ENCODE measurements at places on chromosomes 16 and 17. TPM values are rescaled to one million over a fixed set of nuclear protein-coding genes. Genes with fewer than 3 reads are reported as not detected.

The SECTM1 gene
- 1.8 TPM for total RNA-seq

DNA sequence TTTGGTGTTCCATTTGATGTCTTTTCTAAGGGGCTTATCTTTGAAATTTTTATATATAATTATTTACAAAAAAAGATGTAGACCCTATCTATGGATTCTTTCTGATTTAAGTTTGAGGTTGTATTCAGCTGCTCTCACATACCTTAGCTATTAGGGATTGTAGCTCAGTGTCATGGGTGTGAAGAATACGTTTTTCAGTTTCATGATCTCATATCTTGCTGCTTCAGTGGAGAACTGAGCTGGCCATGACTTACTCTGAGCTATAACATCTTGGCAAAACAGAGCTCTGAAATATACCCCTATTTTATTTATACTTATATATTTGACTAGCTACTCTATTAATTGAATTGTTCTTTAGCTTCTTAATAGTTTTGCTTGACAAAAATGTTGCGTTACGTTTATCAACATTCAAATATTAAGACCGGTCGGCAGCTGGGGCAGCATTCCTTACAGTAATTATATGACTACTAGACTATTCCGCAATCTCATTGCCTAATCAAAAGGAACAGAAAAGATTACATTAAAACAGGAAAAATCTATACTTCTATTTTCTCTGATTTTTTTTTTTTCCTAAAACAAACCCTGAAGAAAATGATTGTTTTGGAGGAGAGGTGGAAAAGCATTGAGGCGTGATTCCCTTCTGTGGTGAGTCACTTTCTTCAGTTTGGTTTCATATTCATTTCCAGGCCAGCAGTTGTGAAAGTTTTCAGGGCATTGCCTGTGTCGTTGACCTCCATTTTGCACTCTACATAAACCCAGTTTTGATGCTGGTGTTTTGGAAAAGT, 24.1 kb upstream of the KRT24 start:
- no peak for DNase-seq

GRCh38 chr17:73343168-73343634, 31.4 kb upstream of the CDC42EP4 start:
- DNase-seq = no peak

DNA sequence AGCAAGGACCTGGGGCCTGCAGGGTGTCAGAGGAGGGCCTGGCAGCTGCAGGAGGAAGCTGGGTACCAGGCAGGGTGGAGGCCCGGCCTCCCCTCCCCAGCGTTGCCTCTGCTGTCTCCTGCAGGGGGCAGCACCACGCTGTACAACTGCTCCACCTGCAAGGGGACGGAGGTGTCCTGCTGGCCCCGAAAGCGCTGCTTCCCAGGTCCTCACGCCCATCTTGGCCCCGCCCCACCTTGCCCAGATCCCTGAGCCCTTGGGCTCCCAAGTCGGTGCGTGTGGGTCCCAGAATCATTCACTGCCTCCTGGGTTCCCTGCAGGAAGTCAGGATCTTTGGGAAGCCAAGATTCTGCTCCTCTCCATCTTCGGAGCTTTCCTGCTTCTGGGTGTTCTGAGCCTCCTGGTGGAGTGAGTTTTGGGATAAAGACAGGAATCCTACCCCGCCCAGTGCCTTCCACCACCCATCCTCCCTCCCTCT, 1.2 kb downstream of the TMEM95 start:
- peak; percentile 73 for DNase-seq

GRCh38 chr17:8005357-8005756, 2.9 kb downstream of the GUCY2D start:
- no peak for DNase-seq

DNA sequence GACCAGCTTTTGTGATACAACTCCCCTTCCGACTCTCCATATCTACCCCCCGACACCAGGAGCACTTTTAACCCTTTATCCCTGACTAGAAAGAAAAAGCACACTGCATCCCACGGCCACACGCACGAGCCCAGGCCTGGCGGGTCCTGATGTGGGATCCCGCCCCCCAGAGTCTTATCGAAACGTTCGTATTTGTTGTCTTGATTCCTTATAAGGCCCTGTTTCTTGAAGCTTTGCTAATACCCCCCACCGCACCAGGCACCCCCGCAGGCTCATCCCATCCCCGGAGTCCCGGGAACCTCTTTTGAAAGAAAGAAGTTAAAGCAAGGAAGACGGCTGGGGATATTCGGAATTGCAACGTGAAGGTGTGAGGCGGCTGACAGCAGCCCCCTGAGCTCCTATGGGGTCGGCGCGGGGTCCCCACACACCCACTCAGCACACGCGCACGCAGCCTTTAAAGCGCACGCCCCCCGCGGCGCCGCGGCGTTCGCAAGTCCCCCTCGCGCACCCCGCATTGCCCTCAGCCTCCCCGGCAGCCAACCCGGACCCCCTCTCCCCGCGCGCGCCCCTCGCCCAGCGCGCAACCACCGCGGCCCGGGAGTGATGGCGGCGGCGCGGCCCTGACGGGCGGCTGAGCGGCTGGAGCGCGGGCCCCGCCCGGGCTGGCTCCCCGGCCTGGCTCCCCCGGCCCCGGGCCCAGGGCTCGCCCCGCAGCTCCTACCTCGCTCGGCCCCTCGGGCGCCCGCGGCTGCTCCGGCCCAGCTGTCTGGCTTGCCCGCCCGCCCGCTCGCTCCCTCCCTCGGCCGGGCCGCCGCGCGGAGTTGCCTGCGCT, 448 bp downstream of the STAT5B start:
- peak; percentile 21 for DNase-seq

DNA sequence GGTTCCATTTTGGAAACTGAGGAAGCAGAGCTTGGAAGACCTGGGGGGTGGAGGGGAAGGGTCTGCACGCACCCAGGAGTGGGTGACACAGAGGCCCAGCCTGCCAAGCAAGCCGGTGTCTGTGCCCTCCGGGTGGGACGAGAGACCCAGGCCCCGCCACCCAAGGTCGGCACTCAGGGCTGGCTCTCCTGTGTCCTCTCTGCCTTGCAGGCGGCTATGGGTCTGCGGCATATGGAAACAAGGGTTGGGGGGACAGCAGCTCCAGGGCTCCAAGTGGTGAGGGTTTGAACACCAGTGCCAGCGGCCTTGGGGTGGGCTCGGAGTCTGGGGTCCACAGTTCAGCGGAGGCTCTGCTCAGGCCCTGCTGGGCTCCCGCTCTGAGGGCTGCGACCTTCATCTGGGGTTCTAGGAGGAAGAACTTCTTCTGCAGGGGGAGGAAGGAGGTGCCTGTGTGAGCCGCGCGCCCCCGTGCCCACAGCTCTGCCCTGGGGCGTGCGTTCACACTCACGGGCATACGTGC, 4.6 kb upstream of the CD7 start:
- DNase-seq = no peak

- DNase-seq = no peak
Observed at GRCh38 chr17:8051831-8052230, 13.0 kb downstream of the ALOX15B start.

GRCh38 chr17:1553354-1554266, 9.0 kb downstream of the PITPNA start:
- DNase-seq = peak; percentile 37

- no peak for DNase-seq
Observed at GRCh38 chr16:56589141-56590039, at the start of gene MT3. Gene MT3, plus strand, starts transcription at chr16:56589528. Its CDS starts 63 bp downstream, at chr16:56589591.

GRCh38 chr17:78412403-78412802, 34.0 kb downstream of the PGS1 start:
- DNase-seq = peak; percentile 56

Data from lung microvascular endothelial cell (primary cell).